Stimulated activated CD4-positive, alpha-beta T cell treated with anti-CD3 and anti-CD28 coated beads, Interleukin-1b, Interleukin-23, amount 100 ng/mL, for 1 hour (primary cell): ENCODE measurements at places on chromosomes 12 and 14.

- DNase-seq: peak; percentile 43
Observed at GRCh38 chr14:24605435-24606190, 3.9 kb downstream of the GZMH start.

DNA sequence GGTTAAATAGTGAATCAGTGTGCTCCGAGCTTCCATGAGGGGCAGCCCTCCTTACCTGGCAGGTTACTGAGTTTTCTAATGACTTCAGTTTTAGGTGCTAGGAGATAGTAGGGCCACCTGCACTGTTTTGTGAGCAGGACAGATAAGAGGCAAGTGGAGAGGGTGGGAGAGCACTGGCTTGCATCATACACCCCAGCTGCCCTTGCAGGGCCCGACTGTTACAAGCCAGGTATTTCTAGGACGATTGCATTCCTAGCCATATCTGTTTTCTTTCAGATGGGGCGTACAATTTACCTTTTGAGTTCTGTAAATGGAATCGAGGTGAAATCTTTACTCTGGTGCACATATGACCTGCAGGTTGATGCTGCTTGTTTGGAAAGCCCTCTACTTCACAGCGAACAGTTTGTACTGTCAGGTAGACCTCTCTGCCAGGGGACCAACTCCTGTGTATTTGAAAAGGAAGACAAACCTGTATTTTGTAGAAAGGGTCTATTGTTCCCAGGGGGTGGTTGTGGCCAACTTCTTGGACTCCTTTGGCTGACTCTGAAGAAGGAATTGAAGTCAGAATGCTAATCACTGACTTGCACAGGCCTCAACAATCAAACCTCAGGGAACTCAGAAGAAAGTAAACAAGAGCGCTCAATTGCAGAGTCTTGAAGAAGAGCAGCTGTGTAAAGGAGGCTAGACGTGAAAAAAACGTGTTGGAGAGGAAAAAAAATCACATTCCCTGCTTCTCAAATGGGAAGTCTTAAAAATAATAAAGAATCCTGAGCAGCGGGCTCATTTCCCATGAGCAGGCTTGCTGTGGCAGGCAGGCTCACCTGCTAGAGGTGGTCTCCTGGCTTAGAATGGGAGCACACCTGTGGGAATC, 57.3 kb downstream of the ETV6 start:
- DNase-seq: no peak

DNA sequence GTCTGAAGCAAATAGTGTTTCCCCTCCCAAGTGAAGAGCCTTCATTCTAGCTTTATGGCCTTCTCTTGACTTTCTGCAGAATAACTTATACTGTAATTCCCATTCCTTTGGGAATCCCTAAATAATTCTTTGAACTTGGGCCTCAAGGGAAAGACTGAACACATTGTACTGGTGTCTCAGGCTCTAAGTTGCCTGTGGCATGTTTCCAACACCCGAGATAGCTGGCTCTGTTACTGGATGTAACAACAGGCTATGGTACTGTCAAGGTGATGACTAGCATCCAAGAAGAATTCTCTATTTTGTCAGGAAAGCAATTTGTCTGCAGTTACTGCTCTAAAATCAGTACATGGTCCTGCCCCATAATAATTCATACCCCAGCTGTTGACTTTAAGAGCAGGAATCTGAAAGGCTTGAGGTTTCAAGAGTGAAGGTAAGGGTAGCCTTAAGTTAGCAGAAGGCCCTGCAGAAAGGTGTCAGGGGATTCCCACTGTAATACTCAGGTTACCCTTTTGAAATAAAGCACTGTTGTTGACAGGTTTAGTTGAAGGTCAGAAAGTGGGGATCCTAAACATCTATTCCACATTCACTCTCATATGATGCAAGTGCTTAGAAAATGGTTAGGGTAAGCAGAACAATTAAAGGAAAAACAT, 5.2 kb downstream of the GPX2 start:
- no peak for DNase-seq

- no peak for DNase-seq
Observed at GRCh38 chr12:38328306-38328895, 11.8 kb downstream of the ALG10B start.

GRCh38 chr12:47473091-47473490, 232.7 kb downstream of the RPAP3 start:
- no peak for DNase-seq

GRCh38 chr12:51829011-51829481, 19.5 kb downstream of the FIGNL2 start:
- no peak for DNase-seq

- DNase-seq: no peak
Observed at GRCh38 chr14:65492266-65492665, 79.7 kb downstream of the FUT8 start.
